Stimulated activated CD4-positive, alpha-beta T cell treated with anti-CD3 and anti-CD28 coated beads, TNF-alpha, amount 100 ng/mL, for 24 hours (primary cell): ENCODE measurements at places on chromosomes 6 and 20.

GRCh38 chr20:51507216-51508036, 35.1 kb downstream of the NFATC2 start:
- DNase-seq: no peak

GRCh38 chr6:25465941-25466340, 186.1 kb upstream of the SCGN start:
- no peak for DNase-seq

GRCh38 chr20:1810926-1811620, 84.1 kb upstream of the SIRPA start:
- no peak for DNase-seq

GRCh38 chr6:154112181-154112809, 73.3 kb downstream of the OPRM1 start:
- no peak for DNase-seq

GRCh38 chr20:9912858-9913434, 74.1 kb upstream of the PAK5 start:
- peak; percentile 9 for DNase-seq

DNA sequence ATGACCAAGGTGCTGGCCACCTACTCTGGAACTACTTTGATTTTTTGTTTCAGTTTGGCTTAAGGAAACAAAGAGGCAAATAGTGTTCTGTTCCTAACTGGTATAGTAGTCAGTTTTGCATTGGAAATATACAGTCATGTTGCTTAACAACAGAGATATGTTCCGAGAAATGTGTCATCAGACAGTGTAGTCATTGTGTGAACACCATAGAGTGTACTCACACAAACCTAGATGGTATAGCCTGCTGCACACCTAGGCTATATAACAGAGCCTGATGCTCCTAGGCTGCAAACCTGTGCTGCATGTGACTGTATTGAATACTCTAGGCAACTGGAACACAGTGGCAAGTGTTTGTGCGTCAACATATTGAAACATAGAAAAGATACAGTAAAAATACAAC, 80.4 kb downstream of the ARID1B start:
- no peak for DNase-seq

- DNase-seq: no peak
These were observed 7.4 kb upstream of the IFT52 start for GRCh38 chr20:43583133-43583864.

GRCh38 chr20:21159658-21160380, 33.9 kb downstream of the KIZ start:
- no peak for DNase-seq

DNA sequence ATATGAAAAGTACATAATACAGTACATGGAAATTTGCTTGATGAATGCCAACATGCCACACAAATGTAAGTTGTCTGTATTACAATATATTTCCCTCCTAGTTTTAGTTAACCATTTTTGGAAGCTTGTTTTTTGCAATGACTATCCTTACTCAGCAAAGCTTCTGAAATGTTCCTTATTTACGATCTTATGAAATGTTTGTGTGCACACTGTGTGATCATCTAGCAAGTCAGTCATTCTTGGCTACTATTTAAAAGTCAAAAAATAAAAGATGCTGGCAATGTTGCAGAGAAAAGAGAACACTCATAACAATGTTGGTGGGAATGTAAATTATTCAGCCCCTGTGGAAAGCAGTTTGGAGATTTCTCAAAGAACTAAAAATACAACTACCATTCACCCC, 33.8 kb downstream of the SUMO4 start:
- no peak for DNase-seq

DNA sequence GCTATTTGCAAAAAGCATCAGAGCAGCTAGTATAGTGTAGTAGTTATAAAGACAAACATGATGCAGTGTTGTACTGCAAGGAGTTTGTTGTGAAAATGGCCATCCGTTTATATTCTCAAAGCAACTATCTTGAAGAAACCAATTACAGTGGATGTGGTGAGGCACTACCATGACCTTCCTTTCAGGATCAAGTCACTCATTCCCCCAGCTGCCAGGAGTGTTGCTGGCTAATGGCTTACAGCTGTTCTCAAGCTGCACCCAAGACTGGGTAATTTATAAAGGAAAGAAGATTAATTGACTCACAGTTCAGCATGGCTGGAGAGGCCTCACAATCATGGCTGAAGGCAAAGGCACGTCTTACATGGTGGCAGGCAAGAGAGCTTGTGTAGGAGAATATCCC, 29.0 kb downstream of the ADGRF4 start:
- DNase-seq: no peak

GRCh38 chr6:13666194-13667105, 45.2 kb downstream of the RANBP9 start:
- DNase-seq: no peak

GRCh38 chr20:20782755-20783154, 70.3 kb upstream of the RALGAPA2 start:
- no peak for DNase-seq

GRCh38 chr20:13813910-13814309, 29.1 kb downstream of the NDUFAF5 start:
- DNase-seq: no peak

DNA sequence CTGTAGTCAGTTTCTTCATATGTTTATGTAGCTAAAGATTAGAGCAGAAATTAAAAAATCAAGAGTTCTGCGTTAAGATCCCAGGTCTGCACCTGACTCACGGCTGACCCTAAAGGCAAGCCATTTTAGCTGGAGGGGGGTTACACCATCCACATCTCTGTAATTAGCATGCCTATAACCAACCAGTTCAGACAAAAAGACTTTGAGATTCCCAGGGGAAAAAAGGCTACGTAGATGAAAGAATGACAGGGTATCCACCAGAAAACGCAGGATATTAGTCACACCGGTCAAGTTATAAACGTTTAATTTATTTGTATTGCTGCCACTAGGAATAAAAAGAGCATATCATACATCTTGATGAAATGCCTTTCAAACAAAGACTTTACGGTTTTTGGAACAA, 299.1 kb downstream of the FOXC1 start:
- no peak for DNase-seq
